A673 (cell line): ENCODE measurements at places on chromosomes 12 and 14. TPM values are rescaled to one million over a fixed set of nuclear protein-coding genes. Genes with fewer than 3 reads are reported as not detected.

Gene NKX2-1
- total RNA-seq = not detected in 2 replicates

DNA sequence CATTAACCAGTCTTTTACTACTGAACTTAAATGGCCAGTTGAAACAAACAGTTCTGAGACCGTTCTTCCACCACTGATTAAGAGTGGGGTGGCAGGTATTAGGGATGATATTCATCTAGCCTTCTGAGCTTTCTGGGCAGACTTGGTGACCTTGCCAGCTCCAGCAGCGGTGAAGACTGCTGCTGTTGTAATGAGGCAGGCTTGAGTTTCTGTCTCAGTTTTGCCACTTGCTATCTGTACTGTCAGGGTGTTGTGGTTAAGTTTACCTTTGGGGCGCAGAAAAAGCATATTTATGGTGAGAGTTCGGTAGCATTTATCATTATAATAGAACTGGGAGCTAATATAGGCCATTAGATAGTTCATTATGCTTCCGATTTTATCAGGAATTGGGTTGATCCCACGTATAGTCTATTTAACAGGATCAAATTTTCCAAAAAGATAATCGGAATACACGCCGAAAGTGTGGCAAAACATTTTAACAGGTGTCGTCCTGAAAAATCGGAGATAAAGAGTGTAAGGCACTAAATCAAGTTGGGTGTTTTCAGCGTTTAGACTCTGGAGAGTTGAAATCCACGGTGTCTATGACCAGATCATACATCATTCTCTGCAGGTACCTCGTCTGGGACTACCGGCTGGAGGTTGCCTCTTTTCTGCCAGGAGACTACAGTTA lies 688 bp upstream of the NECAP1 start:
- H3K27me3 ChIP-seq = no peaks in the 10 kb centered on the region
- H3K36me3 ChIP-seq = no peaks in the 10 kb centered on the region
- DNase-seq = no peak
- H3K4me3 ChIP-seq = peak overlapping the region; percentile 81
- H3K4me1 ChIP-seq = peaks cover 32% of the 10 kb centered on the region

GRCh38 chr14:85528080-85528896 lies 1.7 kb upstream of the FLRT2 start:
- peak; percentile 90 for DNase-seq
- peak overlapping the region; percentile 77 for H3K4me3 ChIP-seq
- H3K36me3 ChIP-seq = no peaks in the 10 kb centered on the region
- peak overlapping the region; percentile 90 for H3K27ac ChIP-seq
- H3K4me1 ChIP-seq = peaks cover 19% of the 10 kb centered on the region

Gene RHEBL1
- 1.3 and 1.6 TPM in 2 replicates for total RNA-seq

GRCh38 chr14:22896760-22897159 lies 13.7 kb downstream of the REM2 start:
- no peak for DNase-seq
- peaks cover 22% of the 10 kb centered on the region for H3K36me3 ChIP-seq
- H3K4me1 ChIP-seq = no peaks in the 10 kb centered on the region
- H3K27ac ChIP-seq = no peak overlapping the region
- H3K27me3 ChIP-seq = no peaks in the 10 kb centered on the region

GRCh38 chr14:70392676-70393075 lies 24.2 kb downstream of the SYNJ2BP start:
- no peak overlapping the region for H3K27ac ChIP-seq
- no peak overlapping the region for H3K4me3 ChIP-seq

DNA sequence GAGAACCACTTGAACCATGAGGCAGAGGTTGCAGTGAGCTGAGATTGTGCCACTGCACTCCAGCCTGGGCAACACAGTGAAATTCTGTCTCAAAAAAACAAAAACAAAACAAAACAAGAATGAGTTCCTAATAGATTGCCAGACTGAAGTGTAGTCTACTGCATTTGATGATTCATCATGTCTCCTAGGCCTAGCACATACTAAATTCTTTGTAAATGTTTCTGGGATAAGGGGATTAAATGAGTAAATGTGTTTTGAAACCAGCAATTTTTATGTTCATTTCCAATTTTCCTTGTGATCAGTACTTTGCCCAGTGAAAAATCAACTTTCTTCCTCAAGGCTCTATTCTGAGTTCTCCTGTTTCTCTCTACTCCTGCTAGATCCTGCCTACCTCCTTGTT lies 2.9 kb upstream of the DYRK2 start:
- no peaks in the 10 kb centered on the region for H3K27me3 ChIP-seq
- no peak overlapping the region for H3K4me3 ChIP-seq
- peaks cover 4% of the 10 kb centered on the region for H3K4me1 ChIP-seq
- H3K27ac ChIP-seq = no peak overlapping the region
- H3K36me3 ChIP-seq = no peaks in the 10 kb centered on the region

Gene MYH6
- not detected in 2 replicates for total RNA-seq

Gene PTPRR
- 0.22 TPM in 1 of 2 replicates, not detected in the other for total RNA-seq

GRCh38 chr14:50606468-50606867 lies 46.5 kb downstream of the ATL1 start:
- no peaks in the 10 kb centered on the region for H3K27me3 ChIP-seq
- no peak overlapping the region for H3K27ac ChIP-seq
- H3K36me3 ChIP-seq = no peaks in the 10 kb centered on the region
- peaks cover 12% of the 10 kb centered on the region for H3K4me1 ChIP-seq
- no peak overlapping the region for H3K4me3 ChIP-seq
- no peak for DNase-seq

- no peak overlapping the region for H3K4me3 ChIP-seq
- H3K27ac ChIP-seq = no peak overlapping the region
- peaks cover 44% of the 10 kb centered on the region for H3K4me1 ChIP-seq
- H3K36me3 ChIP-seq = no peaks in the 10 kb centered on the region
Observed at GRCh38 chr14:104293851-104294627, 155.7 kb downstream of the KIF26A start.
